ENCODE measurements at places on chromosomes 3 and 15. TPM values are rescaled to one million over a fixed set of nuclear protein-coding genes. Genes with fewer than 3 reads are reported as not detected.

Gene CPLX3
- 0.27 TPM for polyA plus RNA-seq

Gene TICRR
- polyA plus RNA-seq = 13.1 TPM

Gene A4GNT
- not detected for polyA plus RNA-seq

Gene C3orf20
- not detected for polyA plus RNA-seq

Gene RLBP1
- polyA plus RNA-seq = 0.05 TPM

Gene FBXL22
- 0.24 TPM for polyA plus RNA-seq

Gene LRRK1
- polyA plus RNA-seq = 1.2 TPM

Gene DUOX2
- 0.08 TPM for polyA plus RNA-seq

Gene EPB42
- polyA plus RNA-seq = not detected

Gene QTRT2
- polyA plus RNA-seq = 9.7 TPM

Gene ZCWPW2
- polyA plus RNA-seq = 0.11 TPM

Gene PLAAT1
- 4.5 TPM for polyA plus RNA-seq

Gene CD276
- polyA plus RNA-seq = 158 TPM

Gene CEMIP
- 0.11 TPM for polyA plus RNA-seq

Gene TTC14
- polyA plus RNA-seq = 9.5 TPM

Gene GOLGA8T
- 0.03 TPM for polyA plus RNA-seq

Gene RFT1
- 42.4 TPM for polyA plus RNA-seq

Gene DLEC1
- polyA plus RNA-seq = 0.36 TPM

Gene ATP13A5
- not detected for polyA plus RNA-seq

Gene RBP2
- polyA plus RNA-seq = not detected

Gene KNG1
- polyA plus RNA-seq = not detected

Gene CX3CR1
- polyA plus RNA-seq = 0.08 TPM

Gene GXYLT2
- 1.3 TPM for polyA plus RNA-seq

Gene ZBBX
- polyA plus RNA-seq = 0.17 TPM

Gene TTC23
- polyA plus RNA-seq = 5.0 TPM

Gene CCR5
- polyA plus RNA-seq = not detected

Gene GOLGA8H
- polyA plus RNA-seq = 0.26 TPM

Gene GPR149
- not detected for polyA plus RNA-seq

Gene HTR3E
- not detected for polyA plus RNA-seq

Gene GPR62
- 0.29 TPM for polyA plus RNA-seq

Gene SYNPR
- polyA plus RNA-seq = 0.46 TPM

Gene RTP3
- polyA plus RNA-seq = 0.06 TPM
